ENCODE measurements at places on chromosomes 7 and 10.

DNA sequence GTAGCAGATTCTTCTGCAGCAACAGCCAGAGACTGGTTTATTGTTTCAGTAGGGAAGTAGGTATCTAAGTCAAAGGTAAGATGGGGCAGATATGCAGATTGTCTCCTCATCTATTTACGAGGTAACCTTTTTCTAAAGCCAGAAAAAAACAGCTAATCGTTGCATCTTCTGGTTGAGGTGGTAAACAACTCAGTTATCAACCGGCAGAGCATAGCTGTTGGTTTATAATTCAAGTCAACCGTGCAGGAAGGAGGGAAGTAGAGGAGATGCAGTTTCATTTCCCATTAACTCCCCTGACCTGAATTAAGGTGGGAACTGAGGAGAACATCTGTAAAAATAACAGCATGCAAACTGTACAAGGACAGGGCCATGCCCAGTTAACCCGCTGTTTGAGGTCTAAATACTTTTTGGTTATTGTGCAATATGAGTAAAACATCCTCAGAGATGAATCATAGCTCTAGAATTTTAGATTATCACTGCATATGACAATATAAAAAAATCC, 156.5 kb upstream of the ITGB1 start:
- no peak for DNase-seq

GRCh38 chr10:83164156-83164555, 975.2 kb upstream of the GHITM start:
- no peak for DNase-seq

DNA sequence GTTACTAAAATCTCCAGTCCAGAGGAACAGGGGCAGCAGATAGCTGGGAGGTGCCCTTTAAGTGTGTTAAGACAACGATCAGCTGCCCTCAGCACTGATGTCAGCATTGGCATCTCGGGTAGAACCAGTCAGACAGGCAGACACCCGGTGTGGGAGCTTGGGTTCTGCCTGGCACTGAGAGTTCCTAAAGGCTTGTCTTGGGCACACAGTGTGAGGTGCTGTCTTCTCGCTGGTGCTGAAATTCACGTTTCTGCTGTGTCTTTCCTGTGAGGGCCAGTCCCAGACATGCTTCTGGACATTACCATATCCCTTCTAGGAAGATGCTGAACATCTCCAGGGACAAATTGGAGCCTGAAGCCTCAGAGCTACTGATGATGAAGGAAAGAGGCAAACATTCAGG, 156.2 kb downstream of the DNAJB6 start:
- no peak for DNase-seq

DNA sequence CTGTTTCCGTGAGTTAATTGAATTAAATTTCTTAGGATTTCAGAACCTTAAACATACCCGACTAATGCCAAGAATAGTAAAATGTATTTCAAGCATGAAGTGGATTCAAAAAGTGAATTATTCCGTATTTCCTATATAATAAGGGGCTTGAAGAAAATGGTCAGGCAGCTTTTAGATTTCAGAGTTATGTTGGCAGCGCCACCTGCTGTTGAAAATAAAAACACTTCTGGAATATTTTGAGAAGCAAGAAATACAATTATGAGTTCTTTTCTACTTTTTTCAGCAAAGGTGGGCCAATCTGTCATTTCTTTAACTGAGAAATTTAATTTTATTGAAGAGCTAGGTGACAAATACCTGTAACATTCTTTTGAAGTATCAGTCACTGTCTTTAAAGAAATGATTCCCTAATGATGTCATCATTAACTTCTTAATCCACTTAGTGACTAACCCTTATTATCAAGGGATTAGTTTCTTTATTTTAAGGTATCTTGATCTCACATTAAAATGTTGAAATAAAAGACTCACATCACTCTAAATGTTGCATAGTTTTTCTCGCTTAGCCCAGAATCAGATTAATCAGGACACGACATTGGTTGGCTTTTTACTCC, 36.6 kb upstream of the AGR3 start:
- peak; percentile 40 for DNase-seq

DNA sequence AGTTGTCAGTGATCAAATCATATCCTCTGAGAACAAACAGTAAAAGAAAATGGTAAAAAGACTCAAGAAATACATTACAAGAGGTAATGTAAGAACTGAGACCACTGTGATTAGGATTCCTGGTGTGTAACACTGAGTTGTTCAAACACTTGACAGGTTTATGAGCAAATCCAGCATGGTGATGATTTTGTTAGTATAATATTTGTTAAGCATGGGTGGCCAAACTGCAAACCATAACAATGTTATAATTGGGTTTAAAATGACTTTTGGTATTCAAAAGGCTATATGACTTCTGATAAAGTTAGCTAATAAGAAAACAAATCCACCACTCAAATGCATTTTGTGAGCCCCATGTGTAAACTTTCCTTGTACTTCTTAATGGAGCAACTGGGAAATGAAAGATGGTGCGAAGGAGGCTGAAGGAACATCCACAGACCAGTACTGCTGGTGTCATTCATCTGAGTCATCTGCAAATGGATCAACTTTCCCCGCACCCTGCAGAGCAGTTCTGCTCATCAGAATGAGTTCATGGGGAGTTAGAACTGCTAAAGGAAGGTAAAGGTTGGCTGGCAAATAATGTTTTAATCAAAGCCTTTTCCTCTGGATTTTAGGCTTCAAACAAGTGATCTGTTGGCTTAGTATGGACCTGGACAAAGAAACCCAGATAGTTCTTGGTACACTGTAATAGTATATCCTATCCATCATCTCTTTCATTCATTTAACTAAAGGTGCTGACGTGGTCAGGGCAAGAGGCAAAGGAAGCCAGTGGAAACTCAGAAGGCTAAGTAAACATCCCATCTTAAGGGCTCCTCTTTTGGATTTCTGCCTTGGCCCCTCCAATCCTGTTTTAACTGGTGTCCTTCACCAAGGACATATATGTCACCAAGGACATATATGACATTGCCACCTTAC, 45.0 kb downstream of the AFAP1L2 start:
- no peak for DNase-seq

GRCh38 chr7:133139801-133140200, 57.9 kb upstream of the CHCHD3 start:
- no peak for DNase-seq

Data from body of pancreas (tissue), 4 donors.